GM20000 (cell line): ENCODE measurements at places on chromosomes 7 and 10.

DNA sequence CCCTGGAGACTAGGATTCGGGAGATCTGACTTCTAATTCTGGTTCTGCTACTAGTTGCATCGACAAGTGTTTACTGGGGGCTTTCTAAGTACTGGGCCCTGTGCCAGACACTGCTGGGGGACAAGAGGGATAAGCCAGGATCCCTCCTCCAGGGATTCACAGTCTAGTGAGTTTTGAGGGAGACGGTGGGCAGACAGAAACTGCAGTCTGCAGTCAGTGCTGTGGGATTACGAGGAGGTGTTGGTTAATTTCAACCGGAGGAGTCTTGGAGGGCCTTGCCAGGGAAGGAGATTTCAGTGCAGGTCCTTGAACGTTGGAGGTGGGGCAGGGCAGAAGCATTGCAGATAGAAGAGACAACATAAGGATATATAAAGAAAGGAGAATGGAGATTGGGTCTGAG lies 3.5 kb upstream of the KCNH2 start:
- DNase-seq: no peak

DNA sequence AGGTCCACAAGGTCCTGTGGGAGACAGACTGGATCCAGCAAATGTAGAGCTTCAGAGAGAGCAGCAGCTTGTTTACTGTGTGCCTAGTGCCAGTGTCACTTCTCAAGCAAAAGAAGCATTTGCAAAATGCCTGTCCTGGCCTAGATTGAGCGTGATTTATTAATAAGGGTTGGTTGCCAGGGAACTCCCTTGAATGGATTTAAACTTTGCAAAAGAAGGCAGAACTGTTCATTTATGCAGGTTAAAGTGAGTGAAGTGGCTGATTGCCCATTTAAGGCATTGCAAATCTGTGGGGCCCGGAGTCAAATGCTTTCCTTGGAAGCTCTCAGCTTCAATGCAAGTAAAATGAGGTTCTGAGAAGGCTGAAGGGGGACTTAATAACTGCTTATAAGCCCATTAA lies 71.3 kb downstream of the CDHR3 start:
- DNase-seq: no peak

GRCh38 chr7:135711139-135711469 lies 16.9 kb downstream of the SLC13A4 start:
- DNase-seq: no peak

DNA sequence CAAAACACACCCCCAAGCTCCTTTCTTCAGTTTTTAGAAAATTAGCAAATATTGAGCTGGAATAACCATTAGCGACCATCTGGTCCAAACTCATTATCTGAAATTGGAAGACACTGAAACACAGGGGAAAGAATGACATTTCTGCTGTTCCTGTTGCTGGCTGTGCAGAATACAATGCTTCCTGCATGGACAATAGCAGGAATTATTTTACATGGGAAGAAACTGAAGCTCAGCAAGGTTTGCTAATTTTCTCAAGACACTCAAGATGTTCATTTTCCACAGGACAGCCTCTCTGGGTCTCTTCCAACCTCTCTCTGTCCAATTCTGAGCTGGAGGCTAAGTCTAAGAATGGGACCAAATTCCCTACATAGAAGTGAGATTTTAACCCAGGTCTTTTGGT lies 81.9 kb upstream of the TNS3 start:
- DNase-seq: no peak

GRCh38 chr10:132375795-132376297 lies 21.2 kb upstream of the PWWP2B start:
- DNase-seq: no peak

- no peak for DNase-seq
Observed at GRCh38 chr7:30168835-30169573, 34.2 kb downstream of the MTURN start.

GRCh38 chr7:112512451-112513210 lies 31.8 kb downstream of the LSMEM1 start:
- no peak for DNase-seq

DNA sequence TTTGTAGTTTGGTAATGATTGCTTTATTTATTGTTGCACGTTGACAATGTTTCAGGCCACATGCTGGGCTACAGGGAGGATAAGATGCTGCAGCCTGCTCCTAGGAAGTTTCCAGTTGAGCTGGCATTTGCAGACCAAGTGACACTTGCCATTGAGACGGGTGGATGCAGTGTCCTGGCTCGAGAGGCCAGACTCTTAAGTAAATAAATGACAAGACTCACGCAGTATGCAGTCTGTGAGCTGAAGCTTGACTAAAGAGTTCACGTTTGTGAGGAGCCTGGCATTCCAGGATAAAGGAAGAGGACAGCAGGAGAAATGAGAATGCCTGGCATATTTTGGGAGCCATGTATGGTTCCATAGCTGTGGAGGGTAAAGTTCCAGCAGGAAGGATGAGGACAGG lies 105.8 kb downstream of the BAMBI start:
- DNase-seq: no peak

DNA sequence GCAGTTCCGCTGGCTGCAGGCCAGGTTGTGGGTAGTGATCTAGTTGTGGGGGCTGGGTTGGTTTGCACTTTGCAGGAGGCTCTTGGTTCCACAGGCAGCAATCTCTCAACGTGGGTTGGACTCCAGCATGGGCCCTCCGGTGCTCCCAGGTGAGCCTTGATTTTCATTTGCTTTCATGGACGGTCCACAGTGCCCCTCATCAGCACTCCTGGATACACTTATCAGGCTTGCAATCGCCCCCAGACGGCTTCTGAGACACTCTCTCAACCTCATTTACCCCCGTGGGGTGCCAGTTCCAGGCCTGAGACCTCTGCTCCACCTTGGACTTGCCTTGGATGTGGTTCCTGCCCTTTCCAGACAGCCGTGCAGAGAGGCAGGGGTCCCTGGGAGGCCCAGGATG lies 31.3 kb upstream of the ZNF273 start:
- no peak for DNase-seq

GRCh38 chr7:5634107-5634950 lies 147.1 kb downstream of the RNF216 start:
- DNase-seq: no peak

- DNase-seq: peak; percentile 32
Observed at GRCh38 chr10:33506838-33507661, 172.6 kb upstream of the NRP1 start.

DNA sequence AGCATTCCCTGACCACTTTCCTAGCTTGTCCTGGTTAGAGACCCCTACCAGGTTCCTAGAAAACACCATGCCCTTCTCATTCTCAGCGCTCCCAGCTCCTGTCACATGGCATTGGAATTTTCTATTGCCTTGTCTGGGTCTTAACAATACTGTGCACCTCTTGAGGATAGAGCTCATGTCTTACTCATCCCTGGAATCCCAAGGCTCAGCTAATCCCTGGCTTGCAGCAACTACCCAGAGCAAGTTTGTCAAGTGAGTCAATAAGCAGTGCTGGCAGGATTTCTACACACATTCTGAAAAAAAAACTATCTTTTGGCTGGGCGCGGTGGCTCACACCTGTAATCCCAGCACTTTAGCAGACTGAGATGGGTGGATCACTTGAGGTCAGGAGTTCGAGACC lies 11.7 kb upstream of the PRDX3 start:
- no peak for DNase-seq

DNA sequence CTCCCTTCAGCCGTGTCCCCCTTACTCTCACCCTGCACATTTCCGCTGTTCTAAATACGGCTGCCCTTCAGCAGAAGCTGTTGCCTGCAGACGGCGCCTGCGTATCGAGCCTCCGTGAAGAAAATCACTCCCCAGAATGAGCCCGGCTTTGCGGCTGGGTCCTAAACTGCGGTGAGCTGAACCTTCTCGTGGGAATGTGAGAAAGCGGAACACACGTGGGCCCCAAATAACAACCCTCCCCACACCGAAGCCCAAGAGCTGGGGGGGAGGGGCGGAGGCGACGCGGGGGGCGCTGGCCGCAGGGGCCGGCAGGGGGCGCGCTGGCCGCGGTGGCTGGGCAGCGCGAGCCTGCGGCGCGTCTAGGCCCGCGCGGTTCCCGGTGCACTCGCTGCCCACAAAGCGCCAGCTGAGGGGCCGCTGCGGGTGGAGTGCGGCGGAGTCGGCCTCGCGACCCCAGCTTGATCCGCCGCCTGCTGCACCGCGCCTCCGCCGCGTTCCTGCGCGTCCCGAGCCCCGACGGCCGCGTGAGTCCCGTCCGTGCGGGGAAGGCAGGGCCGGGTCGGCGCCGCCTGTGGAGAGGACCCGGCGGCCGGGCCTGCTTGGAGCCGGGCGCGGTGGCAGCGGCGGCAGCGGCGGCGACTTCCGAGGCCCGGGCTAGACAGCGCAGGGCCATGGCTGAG lies at the start of gene ZNF398:
Gene ZNF398 (plus strand): TSS at position 382 of the 680 bp plus-strand sequence. CDS start 290 bp downstream, at position 672.
- peak; percentile 97 for DNase-seq

GRCh38 chr10:6622921-6623320 lies 42.8 kb upstream of the PRKCQ start:
- no peak for DNase-seq

GRCh38 chr10:112949875-112950507 lies at the start of gene TCF7L2:
TCF7L2 (plus strand) TSS chr10:112950247; CDS start chr10:112950757, 510 bp downstream.
- peak; percentile 63 for DNase-seq

GRCh38 chr10:70603449-70603801 lies 884 bp upstream of the PRF1 start:
- DNase-seq: no peak

DNA sequence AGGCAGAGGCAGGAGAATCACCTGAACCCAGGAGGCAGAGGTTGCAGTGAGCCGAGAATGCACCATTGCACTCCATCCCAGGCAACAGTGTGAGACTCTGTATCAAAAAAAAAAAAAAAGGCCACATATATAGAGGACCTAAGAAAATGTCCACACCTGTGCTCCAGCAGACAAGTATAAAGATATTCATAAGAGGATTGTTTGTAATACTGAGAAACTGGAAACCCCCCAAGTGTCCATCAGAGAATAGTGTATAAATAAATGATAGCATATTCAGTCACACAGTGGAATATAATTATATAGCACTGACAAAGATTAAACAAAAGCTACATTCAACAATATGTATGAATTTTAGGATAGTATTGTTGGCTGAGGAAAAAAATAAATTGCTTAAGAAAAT lies 1050.6 kb downstream of the GRM8 start:
- DNase-seq: no peak

DNA sequence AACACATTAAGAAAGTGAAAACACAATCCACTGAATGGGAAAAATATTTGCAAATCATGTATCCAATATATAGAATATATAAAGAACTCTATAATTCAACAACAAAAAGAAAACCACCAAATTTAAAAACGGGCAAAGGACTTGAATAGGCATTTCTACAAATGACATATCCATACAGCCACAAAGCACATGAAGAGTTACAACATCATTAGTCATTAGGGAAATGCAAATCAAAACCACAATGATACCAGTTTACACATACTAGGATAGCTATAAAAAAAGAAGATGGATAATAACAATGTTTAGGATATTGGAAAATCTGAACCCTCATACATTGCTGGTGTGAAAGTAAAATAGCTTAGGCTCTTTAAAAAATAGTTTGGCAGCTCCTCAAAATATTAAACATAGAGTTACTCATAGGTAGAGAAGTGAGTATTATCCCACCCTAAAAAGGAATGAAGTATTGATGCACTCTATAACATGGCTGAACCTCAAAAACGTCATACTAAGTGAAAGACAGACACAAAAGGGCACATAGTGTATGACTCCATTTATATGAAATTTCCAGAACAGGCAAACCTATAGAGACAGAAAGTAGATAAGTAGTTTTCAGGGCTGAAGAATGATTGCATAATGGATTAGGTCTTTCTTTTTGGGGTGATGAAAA lies 4.5 kb downstream of the ZPBP start:
- DNase-seq: no peak

DNA sequence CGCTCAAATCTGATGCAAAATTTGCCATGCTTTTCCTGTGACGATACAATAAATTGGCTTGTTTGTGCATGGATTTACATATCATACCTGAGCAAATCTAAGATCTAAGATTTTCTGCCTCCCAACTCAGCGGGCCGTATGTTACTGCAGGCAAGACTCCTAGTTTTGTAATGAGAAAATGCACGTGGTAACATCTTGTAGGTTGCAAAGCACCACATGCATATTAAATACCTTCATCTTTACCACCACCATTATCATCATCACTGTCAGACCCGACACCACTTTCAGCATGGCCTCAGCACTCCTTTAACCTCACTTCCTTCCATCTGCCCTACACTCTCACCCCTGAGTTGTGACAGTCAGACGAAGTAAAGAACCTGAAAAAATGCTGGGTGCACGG lies 202.2 kb downstream of the FRMD4A start:
- DNase-seq: no peak

- DNase-seq: no peak
Observed at GRCh38 chr10:3765146-3765545, 19.9 kb downstream of the KLF6 start.

DNA sequence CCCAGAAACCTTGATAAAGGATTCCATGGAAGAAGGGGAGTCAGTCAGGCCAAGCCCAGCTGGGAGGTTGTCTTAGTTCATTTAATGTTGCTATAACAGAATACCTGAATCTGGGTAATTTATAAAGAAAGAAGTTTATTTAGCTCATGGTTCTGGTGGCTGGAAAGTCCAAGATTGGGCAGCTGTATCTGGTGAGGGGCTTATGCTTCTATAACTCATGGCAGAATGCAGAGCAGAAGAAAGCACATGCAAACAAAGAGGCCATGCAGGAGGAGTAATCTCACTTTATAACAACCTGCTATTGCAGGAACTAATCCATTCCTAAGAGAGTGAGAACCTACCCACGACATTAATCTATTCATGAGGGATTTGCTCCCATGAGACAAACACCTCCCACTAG lies 54.2 kb upstream of the ANKRD1 start:
- DNase-seq: no peak

DNA sequence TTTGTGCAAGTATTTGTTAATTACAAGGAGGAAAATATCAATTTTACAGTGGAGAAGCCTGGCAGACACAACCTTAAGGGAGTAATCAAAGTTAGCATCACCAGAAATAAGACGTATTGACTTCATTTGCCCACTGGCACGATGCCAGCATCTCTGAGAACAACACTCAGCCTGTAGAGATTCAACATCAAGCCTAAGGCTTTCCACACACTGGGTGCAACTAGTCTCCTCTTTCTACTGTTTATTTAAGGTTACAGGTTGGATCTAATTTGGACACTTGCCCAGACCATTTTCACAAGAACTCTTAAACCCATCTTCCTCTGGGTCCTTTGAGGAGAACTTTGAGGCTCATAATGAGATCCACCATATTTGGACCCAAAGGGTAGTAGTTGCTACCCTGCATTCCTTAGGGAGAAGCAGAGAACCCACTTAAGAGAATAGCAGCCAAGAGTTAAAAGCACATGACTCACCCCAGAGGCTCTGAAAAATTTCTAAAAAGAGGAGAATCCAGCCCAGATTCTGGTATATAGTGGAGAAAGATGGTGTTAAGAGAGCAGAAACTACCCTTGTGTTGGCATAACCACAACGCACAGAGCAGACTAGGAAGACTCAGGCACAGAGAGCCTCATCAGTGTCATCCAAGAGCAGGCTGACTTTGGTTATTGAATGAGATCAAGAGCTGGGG lies 97.3 kb downstream of the CCDC71L start:
- no peak for DNase-seq

DNA sequence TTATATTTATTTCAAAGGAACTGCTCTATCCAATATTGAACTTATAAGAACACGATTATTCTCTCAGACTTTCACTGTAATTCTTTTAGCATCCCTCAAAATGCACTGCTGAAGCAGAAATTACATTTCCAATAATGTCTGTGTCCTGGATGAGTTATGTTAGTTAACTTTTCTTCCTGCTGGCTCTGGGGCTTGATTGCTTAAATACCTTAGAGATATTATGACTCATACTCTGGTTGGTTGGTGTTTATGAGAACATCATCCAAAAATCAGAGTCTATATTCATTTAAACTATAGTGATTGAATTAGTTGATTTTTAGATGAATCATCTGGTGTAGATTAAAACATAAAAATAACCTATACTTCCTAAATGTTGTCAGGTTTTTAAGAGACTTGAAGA lies 246.3 kb upstream of the VWC2 start:
- DNase-seq: no peak
